Activated CD4-positive, alpha-beta T cell treated with anti-CD3 and anti-CD28 coated beads for 24 hours (primary cell): ENCODE measurements at places on chromosomes 7 and 10.

DNA sequence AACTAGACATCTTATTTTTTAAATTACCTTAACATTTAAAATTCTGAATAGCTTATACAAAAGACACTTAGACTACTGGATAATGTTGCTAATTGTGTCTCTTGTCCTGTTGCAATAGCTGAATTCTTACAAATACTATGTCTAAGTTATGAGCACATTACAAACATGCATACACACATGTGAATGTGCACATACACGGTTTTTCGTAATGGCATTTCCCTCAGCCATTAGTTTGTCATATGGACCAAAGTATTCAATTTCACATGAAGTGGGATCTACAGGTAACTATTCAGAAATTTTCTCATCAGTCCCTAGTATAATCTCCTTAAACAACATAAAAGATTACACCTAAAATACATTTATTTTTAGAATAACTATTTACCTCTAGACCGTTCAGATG, 178.6 kb upstream of the BET1 start:
- no peak for DNase-seq

DNA sequence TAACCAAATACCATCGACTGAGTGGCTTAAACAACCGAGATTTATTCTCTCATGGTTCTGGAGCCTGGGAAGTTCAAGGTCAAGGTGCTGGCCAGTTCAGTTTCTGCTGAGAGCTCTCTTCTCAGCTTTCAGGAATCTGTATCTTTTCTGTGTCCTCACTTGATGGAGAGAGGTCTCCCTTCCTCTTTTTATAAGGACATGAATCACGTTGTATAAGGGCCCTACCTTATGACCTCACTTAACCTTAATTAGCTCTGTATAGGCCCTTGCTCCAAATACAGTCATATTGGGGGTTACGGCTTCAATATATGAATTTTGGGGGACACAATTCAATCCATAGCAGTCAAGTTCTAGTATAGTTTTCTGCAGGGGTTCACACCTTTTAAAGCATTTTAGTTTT, 135.2 kb upstream of the ADO start:
- DNase-seq, result no peak

GRCh38 chr7:30285067-30285535, 704 bp downstream of the ZNRF2 start:
- no peak for DNase-seq

DNA sequence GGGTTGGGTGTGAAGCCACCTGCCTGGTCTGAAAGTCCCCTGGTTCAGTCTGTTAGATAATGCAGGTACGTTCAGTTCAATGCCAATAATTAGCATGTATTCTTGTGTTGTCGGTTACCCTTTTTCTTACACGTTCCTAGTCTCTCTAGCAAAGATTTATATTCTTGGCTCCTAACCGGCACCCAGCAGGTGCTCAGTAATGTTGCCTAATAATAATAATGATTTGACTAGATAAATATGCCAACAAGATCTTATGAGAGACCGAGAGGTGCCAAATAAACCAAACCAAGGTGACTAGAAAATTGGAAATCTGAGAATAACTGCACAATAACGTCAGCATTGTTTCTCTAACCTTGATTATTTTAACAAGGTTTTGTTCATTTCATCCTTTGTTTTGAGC, 1.1 kb upstream of the SMIM30 start:
- DNase-seq, result no peak

GRCh38 chr7:30470771-30471170, 7.8 kb downstream of the NOD1 start:
- DNase-seq, result no peak

- no peak for DNase-seq
These were observed 208.7 kb upstream of the PHYHIPL start for GRCh38 chr10:58967551-58968388.

- no peak for DNase-seq
These were observed 14.7 kb upstream of the SLC16A9 start for GRCh38 chr10:59724098-59724938.

GRCh38 chr10:129207297-129207696, 259.7 kb upstream of the MGMT start:
- DNase-seq, result no peak

GRCh38 chr10:630581-631073, 58.8 kb downstream of the DIP2C start:
- DNase-seq, result no peak

- DNase-seq, result no peak
These were observed 238.7 kb upstream of the PRSS58 start for GRCh38 chr7:142496545-142496991.
